ENCODE measurements at places on chromosomes 16 and 17.

- no peak for DNase-seq
Measured at GRCh38 chr16:2497116-2497630, 16.6 kb upstream of the ATP6V0C start.

DNA sequence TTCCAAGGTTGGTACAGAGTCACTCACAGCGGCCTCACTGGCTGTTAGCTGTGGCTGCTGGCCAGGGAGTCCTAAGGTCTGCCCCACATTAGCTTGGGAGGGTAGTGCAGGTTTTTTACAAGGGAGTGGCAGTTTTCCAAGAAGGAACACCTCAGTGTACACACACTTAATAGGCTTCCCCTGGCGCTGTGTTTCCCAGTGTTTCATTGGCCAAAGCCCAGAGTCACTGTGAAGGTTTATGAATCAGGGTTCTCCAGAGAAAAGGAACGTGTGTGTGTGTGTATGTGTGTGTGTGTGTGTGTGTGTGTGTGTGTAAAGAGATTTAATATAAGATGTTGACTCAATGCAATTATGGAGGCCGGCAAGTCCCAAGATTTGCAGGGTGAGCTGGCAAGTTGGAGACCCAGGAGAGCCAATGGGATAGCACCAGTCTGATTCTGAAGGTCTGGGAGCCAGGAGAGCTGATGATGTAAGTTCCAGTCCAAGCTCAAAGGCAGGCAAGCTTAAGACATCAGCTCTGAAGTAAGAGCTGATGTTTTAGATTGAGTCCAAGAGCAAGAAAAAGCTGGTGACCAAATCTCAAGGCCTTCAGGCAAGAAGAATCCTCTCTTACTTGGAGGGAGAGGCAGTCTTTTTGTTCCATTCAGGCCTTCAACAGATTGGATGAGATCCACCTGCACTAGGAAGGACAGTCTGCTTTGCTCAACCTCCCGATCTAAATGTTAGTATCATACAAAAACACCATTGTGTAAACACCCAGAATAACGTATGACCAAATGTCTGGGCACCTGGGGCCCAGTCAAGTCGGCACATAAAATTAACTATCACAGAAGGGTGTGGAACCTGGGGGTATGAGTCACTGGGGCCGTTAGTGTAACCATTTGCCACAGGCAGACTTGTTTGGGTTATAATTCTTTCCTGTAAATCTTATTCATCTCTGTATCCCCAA is 206.8 kb downstream of the PRKCA start:
- no peak for DNase-seq

DNA sequence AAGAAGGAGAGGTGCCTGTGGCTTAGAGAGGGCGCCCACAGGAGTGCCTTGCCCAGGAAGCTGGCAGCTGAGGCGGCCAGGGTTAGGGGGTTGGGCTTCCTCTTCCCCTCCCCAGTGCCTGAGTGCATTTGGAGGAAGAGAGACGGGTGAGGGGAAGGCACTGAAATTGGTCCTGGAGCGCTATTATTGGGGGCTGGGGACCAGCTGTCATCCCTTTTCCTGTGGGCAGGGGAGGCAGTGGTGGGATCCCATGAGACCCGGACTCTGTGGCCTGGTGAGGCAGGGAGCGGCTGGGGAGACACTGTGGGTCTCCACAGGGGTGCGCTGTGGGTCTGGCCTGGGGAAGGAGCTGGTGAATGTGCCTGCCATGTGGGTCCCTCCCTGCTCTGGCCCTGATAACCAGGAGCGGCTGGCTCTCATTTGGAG is 259.7 kb downstream of the SEC14L1 start:
- DNase-seq: no peak

DNA sequence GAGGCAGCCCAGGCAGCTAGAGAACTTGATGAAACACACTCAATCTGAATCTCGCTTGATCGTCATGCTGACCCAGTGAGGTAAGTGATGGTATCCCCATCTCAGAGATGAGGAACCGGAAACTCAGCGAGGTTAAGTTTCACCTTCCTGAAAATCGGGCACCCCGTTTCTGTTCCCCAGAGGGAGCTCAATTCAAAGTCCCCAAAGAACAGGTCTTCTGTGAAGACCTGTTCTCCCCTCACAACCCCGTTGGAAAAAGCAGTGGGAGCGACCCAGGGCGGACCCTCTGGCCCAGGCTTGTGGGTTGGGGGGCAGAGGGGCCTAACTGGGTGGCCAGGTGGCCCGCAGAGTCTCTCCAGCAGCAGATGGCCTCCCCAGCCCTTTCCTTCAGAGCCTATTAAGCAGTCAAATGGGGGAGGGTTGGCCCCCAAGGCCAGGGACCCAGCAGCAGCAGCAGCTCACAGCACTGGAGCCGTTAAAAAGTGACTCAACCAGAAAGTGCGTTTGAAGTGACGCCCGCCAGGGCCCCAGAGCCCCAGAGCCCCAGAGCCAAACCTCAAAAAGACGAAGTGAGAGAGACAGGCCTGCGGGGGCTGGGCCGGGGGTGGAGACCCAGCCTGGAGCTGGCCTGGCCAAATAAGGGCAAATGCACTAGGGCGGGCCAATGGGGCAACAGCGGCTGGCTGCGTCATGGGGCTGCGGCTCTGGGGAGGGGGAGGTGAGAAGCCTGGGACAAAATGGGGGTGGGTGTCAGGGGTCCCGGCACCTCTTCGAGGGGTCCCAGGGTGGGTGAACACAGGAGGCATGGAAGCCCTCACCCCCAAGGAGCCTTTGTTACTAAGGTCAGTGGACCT is 9.2 kb upstream of the TSPOAP1 start:
- DNase-seq: peak; percentile 93

GRCh38 chr16:80466024-80466987 is 74.5 kb upstream of the DYNLRB2 start:
- DNase-seq: peak; percentile 9

- no peak for DNase-seq
Measured at GRCh38 chr17:66975614-66976378, 11.3 kb downstream of the CACNG4 start.

DNA sequence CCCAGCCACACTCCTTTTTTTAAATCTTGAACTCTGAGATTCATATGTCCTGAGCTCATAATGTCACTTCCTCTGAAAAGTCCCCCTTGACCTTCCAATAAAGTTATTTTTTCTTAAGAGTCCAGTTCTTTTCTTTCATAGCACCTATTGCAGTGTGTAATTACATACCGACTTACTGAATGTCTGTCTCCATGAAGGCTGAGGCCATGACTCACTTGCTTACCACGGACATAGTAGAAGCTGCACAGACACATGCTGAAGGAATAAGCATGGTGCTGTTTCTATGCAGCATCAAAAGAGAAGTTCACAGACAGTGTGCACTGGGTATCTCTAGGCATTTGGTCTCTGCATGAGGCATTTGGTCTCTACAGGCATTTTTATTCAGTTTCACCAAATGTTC is 77.2 kb downstream of the C17orf67 start:
- peak; percentile 81 for DNase-seq

DNA sequence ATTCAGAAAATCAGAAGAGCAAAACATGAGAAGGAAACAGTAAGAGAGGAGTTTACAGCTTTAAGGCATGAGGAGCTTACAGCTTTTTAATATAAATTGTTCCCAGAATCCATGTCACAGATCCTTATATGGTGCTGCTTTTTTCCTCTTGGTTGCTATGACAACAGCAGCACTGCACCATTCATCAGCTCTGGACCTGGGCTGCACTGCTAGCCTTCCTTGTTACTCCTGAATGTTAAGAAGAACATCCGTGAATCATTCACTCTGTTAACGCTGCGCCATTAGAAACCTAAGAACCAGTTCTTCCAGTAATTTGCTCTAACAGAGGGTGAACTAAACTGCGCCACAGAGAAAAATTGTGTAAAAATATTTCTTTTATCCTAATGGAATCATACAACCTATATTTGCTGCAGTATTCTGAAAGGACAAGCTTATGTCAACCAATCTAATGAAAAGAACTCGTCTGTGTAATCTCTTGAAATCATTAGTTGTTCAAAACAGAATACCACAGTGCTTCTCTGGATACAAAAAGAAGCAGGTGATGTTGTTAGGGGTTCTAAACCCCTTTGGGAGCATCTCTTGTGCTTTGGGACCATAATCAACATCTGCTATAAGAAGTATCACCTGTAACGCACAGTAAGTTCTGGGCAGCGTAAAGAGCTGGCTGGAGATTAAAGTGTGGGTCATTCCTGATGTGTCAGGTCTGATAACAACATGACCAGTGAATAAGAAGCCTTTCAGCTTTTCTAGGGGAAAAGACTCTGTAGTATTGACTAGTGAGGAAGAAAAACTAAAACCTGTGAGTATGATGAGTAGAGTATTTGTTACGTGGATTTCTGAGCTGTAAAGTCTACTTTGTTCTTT is 151.2 kb downstream of the TANC2 start:
- DNase-seq: no peak

GRCh38 chr16:9821331-9821730 is 360.9 kb downstream of the GRIN2A start:
- DNase-seq: no peak

- DNase-seq: no peak
Measured at GRCh38 chr17:42045719-42046118, 4.7 kb downstream of the C17orf113 start.

DNA sequence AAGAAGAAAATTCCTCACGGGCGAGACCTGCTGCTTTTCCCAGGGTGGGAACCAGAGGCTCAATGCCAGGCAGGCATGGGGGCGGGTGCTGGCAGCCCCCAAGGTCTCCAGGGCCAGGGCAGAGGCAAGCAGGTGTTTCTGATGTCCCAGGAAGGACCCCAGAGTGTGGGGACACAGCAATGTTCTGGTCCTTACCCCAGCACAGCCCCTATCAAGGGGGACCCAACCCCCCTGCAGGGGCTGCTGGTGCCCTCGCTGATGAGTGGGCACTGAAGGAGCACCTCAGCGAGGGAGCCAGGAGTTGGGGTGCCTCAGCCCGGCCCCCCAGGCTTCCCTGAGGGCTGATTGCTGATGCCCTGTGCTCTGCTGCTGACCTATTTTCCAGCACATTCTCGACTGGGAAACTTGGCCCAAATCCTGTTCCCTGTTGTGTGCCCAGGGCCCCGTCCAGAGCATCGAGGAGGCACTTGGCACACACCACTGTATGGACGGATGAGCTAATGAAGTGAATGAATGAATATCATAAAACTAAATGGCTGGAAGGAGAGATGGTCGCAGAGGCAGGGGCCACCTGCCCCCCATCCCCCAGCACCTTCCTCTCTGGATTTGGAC is 2.8 kb downstream of the DBNDD1 start:
- DNase-seq: no peak

- DNase-seq: no peak
Measured at GRCh38 chr16:86087011-86087895, 188.3 kb downstream of the IRF8 start.

DNA sequence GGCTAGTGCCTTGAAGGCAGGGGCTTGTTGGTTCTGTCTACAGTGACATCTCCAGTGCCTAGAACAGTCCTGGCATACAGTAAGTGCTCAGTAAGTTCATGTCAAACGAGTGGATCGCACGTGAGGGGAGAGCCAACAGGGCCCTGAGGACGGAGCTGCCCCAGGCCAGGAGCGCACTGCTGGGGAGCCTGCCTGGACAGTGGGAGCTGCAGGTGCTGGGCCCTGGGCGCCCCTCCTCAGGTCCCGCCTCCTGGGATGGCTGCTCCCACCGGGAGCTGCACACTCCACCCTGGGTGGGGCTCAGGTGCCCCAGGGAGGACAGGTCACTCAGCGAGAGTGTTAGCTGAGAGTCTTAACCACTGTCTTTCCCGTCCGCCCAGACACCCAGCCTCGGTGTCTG is 1.8 kb downstream of the EVPL start:
- DNase-seq: no peak

DNA sequence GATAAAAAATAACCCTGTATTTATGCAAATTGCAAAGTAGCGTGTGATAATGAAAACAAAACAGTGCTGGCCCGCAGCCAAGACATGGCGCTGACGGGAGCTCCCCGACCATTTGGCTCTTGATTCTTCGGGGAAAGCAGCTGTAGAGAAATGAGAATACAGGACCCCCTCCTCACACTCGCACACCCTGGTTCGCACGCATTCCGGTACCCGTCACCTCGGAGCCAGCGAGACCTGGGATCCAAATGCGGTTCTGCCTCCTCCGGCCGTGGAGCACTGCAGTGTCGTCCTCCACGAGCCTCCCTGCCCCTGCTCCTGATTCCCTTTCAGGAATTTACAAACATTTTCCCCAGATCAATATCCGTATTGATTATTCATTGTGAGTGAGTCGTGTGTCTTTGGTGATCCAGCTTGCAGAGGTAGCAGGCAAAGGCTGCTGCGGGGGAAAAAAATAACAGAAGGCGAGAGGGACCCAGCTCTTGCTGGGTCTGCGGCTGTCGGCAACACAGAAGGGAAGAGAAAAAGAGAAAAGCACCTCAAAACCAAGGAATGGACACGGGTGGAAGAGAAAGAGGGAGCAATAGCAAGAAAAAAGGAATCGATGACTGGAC is 184.1 kb upstream of the ZFHX3 start:
- no peak for DNase-seq
